ENCODE measurements at places on chromosomes 13 and 19. TPM values are rescaled to one million over a fixed set of nuclear protein-coding genes. Genes with fewer than 3 reads are reported as not detected.

PRR22 gene
- total RNA-seq, result 1.4 TPM

RAB3A gene
- 1.5 TPM for total RNA-seq

ZNF418 gene
- total RNA-seq, result 14.1 TPM

FSD1 gene
- 0.71 TPM for total RNA-seq

ZNF799 gene
- total RNA-seq, result 5.9 TPM

NDUFA13 gene
- total RNA-seq, result 242 TPM

ZNF730 gene
- total RNA-seq, result 3.5 TPM
